ENCODE measurements at places on chromosomes 5 and 9. TPM values are rescaled to one million over a fixed set of nuclear protein-coding genes. Genes with fewer than 3 reads are reported as not detected.

The ASPN gene
- total RNA-seq = not detected

The PCDHA9 gene
- not detected for total RNA-seq

The NCS1 gene
- total RNA-seq = 53.0 TPM

The ECM2 gene
- total RNA-seq = 3.1 TPM

The INSYN2B gene
- total RNA-seq = 0.13 TPM

The SUB1 gene
- total RNA-seq = 314 TPM

The GNA14 gene
- 1.1 TPM for total RNA-seq

GRCh38 chr5:167678481-167678880 lies 613.0 kb upstream of the WWC1 start:
- no peaks in the 10 kb centered on the region for H3K36me3 ChIP-seq
- H3K27ac ChIP-seq = no peak overlapping the region
- no peak for DNase-seq
- no peaks in the 10 kb centered on the region for H3K27me3 ChIP-seq

- DNase-seq = no peak
- H3K27ac ChIP-seq = no peak overlapping the region
- no peaks in the 10 kb centered on the region for H3K4me1 ChIP-seq
- no peaks in the 10 kb centered on the region for H3K36me3 ChIP-seq
- no peaks in the 10 kb centered on the region for H3K27me3 ChIP-seq
- H3K4me3 ChIP-seq = no peak overlapping the region
Observed at GRCh38 chr5:103228588-103228987, 30.0 kb upstream of the MACIR start.

- no peaks in the 10 kb centered on the region for H3K27me3 ChIP-seq
- peaks cover 12% of the 10 kb centered on the region for H3K4me1 ChIP-seq
- no peaks in the 10 kb centered on the region for H3K36me3 ChIP-seq
- no peak overlapping the region for H3K27ac ChIP-seq
- DNase-seq = no peak
Observed at GRCh38 chr5:76710991-76711390, 4.9 kb upstream of the F2R start.

GRCh38 chr9:120424248-120424647 lies 155.7 kb downstream of the CDK5RAP2 start:
- H3K4me1 ChIP-seq = peaks cover 11% of the 10 kb centered on the region
- H3K36me3 ChIP-seq = no peaks in the 10 kb centered on the region
- DNase-seq = peak; percentile 45
- no peaks in the 10 kb centered on the region for H3K27me3 ChIP-seq

GRCh38 chr9:134461426-134461982 lies 135.2 kb downstream of the RXRA start:
- H3K4me3 ChIP-seq = no peak overlapping the region
- DNase-seq = peak; percentile 21
- H3K27ac ChIP-seq = no peak overlapping the region
- no peaks in the 10 kb centered on the region for H3K36me3 ChIP-seq
- H3K4me1 ChIP-seq = no peaks in the 10 kb centered on the region

DNA sequence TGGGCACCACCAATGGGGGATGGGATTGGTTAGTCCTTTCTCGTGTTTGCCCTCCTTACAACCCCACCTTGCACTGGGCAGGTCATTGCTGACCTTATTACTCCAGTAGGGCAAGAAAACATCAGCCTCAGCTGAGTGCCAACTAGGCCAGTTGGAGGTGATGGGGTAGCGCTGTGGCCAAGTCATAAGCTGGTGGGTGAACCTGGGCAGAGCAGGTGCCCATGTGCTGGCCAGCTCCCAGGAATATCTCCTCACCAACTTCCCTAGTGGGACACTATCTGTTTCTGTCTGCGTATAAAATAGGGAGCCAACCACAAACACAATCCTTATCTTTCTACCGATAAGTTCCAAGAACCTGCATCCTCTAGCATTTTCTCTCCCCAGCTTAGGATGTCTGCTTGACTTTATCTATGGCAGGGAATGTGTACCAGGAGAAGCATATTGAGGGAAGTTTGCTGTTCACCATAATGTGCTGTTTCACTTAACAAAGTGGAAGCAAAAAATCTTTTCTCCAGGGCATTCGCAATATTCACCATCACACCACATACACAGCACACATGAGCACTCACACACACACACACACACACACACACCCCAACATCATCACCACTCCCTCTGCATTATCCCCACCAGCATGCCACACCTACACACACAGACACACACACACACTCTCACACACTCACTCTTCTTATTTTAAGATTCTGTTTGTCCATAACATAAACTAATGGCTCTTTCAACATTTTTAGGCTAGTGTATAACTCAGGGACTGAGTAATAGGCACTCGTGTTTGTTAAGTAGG lies 390.0 kb downstream of the ENC1 start:
- H3K36me3 ChIP-seq = no peaks in the 10 kb centered on the region
- no peak for DNase-seq
- peak overlapping the region; percentile 93 for H3K27ac ChIP-seq

GRCh38 chr5:150155258-150156026 lies at the start of gene PDGFRB:
PDGFRB (minus strand) TSS chr5:150155845; CDS start chr5:150137047, 18,798 bp downstream.
- H3K4me3 ChIP-seq = no peak within 1 kb of the TSS
- no peaks in the 10 kb centered on the region for H3K4me1 ChIP-seq
- H3K36me3 ChIP-seq = no peaks in the 10 kb centered on the region

DNA sequence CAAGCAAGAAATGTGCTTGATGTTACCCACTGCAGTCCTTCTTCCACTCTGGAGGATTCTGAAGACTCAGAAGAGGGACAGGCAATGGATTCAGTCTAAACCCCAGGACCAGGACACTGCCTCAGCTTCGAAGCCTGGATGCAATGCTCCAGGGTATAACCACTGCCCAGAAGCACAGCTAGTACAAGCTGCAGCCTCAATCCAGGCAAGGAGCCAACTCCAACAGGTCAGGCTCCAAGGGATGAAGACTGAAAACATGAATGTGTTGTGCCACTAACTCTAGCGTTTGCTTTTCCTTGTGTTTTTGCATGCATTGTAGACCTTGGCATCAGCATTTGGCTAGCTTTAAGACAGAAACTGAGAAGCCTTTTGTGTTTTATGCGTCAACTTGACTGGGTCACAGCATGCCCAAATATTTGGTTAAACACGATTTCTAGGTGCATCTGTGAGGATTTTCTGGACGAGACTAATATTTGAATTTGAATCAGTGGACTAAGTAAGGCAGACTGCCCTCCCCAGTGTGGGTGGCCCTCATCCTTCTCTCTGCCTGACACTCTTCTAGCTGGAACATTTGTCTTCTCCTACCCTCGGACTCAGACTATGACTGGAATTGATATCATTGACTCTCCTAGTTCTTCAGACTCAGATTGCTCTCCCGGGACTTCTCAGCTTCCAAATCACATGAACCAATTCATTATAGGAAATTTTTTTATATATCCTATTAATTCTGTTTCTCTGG lies 20.5 kb upstream of the GPX3 start:
- no peaks in the 10 kb centered on the region for H3K27me3 ChIP-seq
- no peak for DNase-seq
- no peaks in the 10 kb centered on the region for H3K4me1 ChIP-seq
- no peaks in the 10 kb centered on the region for H3K36me3 ChIP-seq

GRCh38 chr9:135075234-135076142 lies 12.0 kb upstream of the OLFM1 start:
- no peak overlapping the region for H3K4me3 ChIP-seq
- H3K27me3 ChIP-seq = peaks cover 79% of the 10 kb centered on the region
- no peaks in the 10 kb centered on the region for H3K4me1 ChIP-seq
- no peak overlapping the region for H3K27ac ChIP-seq
- H3K36me3 ChIP-seq = no peaks in the 10 kb centered on the region

GRCh38 chr5:159133041-159133741 lies 33.5 kb upstream of the EBF1 start:
- DNase-seq = peak; percentile 45
- H3K4me1 ChIP-seq = no peaks in the 10 kb centered on the region
- peaks cover 32% of the 10 kb centered on the region for H3K27me3 ChIP-seq
- H3K27ac ChIP-seq = no peak overlapping the region
- no peak overlapping the region for H3K4me3 ChIP-seq

DNA sequence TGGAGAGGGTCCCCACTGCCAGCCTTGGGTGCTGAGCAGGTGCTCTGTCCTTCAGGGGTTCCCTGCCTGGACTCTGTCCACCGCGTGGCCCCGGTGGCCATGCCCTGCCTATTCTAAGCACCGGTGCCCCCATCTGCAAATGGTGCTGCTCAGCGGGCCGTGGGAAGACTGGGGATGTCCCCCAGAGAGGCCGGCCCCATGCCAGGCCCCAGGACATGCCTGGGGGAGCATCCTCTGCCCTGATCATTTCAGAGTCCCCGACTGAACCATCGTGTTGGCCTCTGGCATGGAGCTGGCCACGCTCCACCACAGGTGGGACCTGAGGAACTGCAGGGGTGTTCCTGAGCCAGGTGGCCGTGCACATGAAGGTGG lies 64.7 kb downstream of the RXRA start:
- H3K27ac ChIP-seq = no peak overlapping the region
- H3K36me3 ChIP-seq = no peaks in the 10 kb centered on the region
- no peaks in the 10 kb centered on the region for H3K4me1 ChIP-seq

DNA sequence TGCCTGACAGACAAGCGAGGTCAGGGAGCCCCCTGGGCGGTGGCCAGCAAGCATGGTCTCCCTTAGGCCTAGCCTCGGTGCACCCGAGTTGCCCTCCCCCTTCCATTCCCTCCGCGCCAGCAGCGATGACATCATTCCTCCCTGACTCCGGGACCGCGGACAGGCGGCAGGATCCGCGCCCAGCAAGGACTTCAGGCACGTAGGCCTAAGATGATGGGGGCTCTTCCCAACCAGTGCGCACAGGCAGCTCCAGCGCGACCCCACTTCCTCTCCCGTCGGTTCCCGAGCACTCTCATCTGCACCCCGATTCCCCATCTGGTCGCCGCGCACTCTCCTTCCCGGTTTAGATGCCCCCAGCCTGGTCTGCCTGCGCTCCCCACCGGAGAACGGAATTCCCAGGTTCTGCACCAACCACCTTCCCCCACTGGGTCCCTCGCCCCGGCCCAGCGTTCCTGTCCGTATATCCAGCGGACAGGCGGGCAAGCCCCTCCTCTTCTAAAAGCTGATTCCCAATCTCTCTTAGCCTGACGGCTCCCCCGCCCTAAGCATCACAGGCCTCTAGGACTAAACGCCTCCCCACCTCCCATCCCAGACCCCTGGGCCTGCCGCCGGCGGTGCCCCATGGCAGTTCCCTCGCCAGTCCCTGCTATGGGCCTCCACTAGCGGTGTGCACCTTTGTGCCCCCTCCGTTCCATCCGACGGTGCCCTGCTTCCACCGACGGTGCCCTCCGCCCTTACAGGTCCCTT lies 931 bp downstream of the FAM219A start:
- no peaks in the 10 kb centered on the region for H3K36me3 ChIP-seq
- peaks cover 5% of the 10 kb centered on the region for H3K4me1 ChIP-seq
- peak overlapping the region; percentile 75 for H3K4me3 ChIP-seq
- H3K27me3 ChIP-seq = no peaks in the 10 kb centered on the region
- no peak overlapping the region for H3K27ac ChIP-seq

- no peaks in the 10 kb centered on the region for H3K36me3 ChIP-seq
- no peak overlapping the region for H3K27ac ChIP-seq
Observed at GRCh38 chr5:55829956-55830355, 21.2 kb upstream of the IL31RA start.

DNA sequence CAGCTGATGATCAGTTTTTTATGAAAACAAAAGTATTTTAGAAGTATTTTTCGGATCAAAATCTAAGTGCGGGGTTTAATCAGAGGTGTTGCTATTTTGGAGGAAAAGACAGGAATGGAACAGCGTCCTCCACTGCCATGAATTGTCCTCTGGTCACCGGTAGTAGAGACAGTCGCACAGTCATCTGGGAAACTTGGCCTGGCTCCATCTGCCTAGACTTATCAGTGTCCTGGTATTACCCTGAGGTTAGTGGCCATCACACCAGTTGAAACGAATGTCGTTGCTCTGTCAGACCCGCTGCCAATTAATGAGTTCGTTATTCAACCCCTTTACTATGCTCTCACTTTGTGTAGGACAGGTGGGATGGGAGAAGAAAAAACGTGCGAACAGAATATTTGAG lies 8.2 kb downstream of the TLX3 start:
- no peak overlapping the region for H3K4me3 ChIP-seq
- H3K36me3 ChIP-seq = no peaks in the 10 kb centered on the region
- no peaks in the 10 kb centered on the region for H3K4me1 ChIP-seq
- DNase-seq = no peak

- H3K4me1 ChIP-seq = no peaks in the 10 kb centered on the region
- H3K36me3 ChIP-seq = no peaks in the 10 kb centered on the region
- no peak overlapping the region for H3K27ac ChIP-seq
- no peak overlapping the region for H3K4me3 ChIP-seq
Observed at GRCh38 chr9:82404196-82404870, 415.8 kb downstream of the SPATA31D1 start.

GRCh38 chr5:181133610-181134231 lies 2.8 kb upstream of the OR2V1 start:
- no peaks in the 10 kb centered on the region for H3K36me3 ChIP-seq
- H3K27me3 ChIP-seq = no peaks in the 10 kb centered on the region
- H3K27ac ChIP-seq = peak overlapping the region; percentile 73
- peak; percentile 72 for DNase-seq
- peaks cover 27% of the 10 kb centered on the region for H3K4me1 ChIP-seq

DNA sequence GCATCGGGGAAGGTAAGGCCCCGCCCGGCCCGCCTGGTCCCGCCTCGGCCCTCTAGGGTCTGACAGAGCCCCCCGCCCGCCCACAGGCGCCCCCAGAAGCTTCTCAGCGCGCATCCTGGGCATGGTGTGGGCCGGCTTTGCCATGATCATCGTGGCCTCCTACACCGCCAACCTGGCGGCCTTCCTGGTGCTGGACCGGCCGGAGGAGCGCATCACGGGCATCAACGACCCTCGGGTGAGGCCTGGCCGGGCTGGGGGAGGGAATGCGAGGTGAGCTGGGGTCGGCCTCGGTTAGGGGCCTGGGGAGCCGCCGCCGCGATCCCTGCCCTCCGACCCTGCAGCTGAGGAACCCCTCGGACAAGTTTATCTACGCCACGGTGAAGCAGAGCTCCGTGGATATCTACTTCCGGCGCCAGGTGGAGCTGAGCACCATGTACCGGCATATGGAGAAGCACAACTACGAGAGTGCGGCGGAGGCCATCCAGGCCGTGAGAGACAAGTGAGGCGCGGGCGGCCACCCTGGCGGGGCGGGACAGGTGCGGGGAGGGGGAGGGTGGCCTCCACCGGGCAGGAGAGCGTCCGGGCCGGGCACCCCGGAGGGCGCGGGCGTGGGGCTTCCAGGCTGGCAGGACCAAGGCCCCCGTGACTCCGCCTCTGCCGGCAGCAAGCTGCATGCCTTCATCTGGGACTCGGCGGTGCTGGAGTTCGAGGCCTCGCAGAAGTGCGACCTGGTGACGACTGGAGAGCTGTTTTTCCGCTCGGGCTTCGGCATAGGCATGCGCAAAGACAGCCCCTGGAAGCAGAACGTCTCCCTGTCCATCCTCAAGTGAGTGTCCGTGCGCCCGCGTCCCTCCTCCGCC lies 7.1 kb downstream of the LRRC26 start:
- no peak overlapping the region for H3K27ac ChIP-seq
- no peaks in the 10 kb centered on the region for H3K4me1 ChIP-seq
- H3K27me3 ChIP-seq = no peaks in the 10 kb centered on the region

GRCh38 chr5:136222580-136223235 lies 29.7 kb upstream of the SMIM32 start:
- peaks cover 7% of the 10 kb centered on the region for H3K4me1 ChIP-seq
- no peaks in the 10 kb centered on the region for H3K36me3 ChIP-seq
- no peak overlapping the region for H3K4me3 ChIP-seq
- H3K27ac ChIP-seq = no peak overlapping the region
- peak; percentile 57 for DNase-seq
